ENCODE measurements at places on chromosomes 2 and 18. TPM values are rescaled to one million over a fixed set of nuclear protein-coding genes. Genes with fewer than 3 reads are reported as not detected.

Gene LRRC30
- total RNA-seq, result not detected

Gene MC5R
- not detected for total RNA-seq

Gene FHOD3
- total RNA-seq, result 25.7 TPM

DNA sequence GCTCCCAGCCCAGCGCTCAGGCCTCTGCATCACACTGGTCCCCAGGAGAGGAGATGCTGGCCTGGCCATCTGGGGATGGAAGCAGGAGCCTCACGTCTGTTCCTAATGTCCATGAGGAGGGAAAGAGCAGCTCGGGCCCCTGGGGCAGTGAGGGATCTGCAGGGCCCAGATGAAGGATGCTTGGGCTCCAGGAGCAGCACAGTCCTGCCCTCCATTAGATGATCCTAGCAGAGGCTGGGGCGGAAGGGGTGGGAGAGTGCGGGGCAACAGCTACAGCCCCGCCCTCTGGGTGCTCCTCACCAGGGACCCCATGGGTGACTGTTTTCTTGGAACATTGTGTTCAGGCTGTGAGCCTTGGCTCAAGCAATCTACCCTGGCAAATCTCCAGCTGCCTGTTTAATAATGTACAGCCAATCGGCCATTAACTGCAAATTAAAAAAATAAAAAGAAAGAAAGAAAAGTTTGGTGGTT lies 49.7 kb downstream of the TNS1 start:
- DNase-seq, result no peak

DNA sequence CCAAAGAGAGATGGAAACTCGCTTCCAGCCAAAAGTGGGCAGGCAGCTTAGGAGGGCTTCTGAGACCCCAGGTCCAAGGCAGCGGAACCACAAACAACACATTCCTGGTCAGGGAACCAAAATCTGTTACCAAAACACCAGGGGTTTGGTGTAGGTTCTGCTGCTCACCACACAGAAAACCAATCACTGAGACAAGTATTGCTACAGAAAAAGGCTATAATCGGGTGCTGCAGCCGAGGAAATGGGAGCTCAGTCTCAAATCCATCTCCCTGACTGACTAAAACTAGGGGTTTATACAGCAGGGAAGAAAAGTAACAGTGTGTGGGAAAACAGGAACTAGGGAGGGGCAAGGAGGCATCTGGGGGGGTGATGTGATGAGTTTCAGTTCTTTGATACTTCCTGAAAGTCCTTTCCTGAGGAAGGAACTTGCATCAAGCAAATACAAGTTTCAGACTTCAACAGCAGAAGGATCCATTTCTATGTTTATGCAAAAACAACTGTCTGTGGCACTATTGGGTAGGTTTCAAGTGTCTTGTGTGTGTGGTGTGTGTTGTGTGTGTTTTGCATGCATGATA lies 108.0 kb downstream of the FAM168B start:
- no peak for DNase-seq

DNA sequence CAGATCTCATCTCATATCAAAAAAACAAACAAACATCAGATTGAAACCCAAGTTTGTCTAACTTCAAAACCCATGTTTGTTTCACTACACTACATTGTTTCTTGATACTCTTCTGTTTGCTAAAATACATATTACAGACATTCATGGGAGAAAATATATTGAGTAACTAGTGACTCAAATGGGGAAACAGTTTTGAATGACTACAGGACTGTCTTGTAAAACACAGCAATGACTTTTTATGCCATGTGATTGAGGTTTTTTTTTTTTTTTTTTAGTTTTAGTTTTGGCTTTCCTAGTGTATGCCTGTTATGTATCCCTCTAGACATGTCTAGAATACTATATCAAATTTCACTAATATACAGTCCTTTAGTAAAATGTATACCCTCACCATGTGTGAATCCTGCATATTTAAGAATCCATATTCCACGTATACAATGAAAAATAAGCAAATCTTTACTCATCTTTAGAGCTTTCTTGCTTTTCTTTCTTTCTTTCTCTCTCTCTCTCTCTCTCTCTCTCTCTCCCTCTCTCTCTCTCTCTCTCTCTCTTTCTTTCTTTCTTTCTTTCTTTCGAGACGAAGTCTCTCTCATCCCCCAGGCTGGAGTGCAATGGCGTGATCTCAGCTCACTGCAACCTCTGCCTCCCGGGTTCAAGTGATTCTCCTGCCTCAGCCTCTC lies 46.6 kb upstream of the SERTAD2 start:
- no peak for DNase-seq

GRCh38 chr2:82641598-82642180 lies 1817.4 kb downstream of the SUCLG1 start:
- DNase-seq, result no peak

All from ureter (tissue), 1 donor.